ENCODE measurements at places on chromosomes 1 and 21.

DNA sequence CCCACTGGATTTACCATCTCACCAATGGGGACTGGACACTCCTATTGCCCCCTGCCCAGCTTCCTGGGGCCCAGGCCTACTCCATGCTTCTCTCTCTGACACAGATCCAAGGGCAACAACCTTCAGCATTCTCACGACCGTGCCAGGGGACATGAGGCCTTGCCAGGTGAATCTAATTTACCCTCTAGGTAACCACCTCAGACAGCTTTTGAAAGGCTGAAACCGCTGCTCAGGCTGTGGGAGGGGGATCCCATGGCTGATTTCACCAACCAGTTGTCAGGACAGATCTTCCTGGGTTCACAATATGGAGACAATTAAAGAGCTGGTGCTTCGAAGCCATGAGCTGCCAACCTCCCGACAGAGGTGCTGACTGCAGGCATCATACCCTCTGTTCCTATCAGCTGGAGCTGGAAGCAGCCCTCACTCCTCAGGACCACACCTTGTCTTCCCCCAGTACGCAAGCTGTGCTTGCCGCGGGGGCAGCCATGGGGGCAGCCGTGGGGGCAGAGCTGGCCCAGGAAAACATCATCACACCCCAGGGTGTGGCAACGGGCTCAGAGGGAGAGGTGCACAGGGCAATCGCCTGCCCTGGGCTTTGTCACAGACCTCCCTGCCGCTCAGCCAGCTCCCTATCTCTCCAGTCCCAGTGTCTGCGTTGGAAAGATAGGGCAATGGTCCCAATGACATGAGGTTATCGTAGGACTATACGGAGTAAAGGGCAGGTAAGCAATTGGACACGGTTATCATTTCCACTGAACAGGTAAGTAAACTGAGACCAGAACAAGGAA, 120.2 kb downstream of the DMRTB1 start:
- no peak for DNase-seq

- no peak for DNase-seq
Observed at GRCh38 chr1:240343966-240344365, 252.3 kb downstream of the FMN2 start.

- no peak for DNase-seq
Observed at GRCh38 chr1:22184892-22185612, 42.2 kb upstream of the WNT4 start.

GRCh38 chr1:33195556-33195955, 13.7 kb upstream of the TRIM62 start:
- DNase-seq: no peak

- DNase-seq: no peak
Observed at GRCh38 chr1:31764312-31765040, at the start of gene ADGRB2. Gene ADGRB2, minus strand, starts transcription at chr1:31764340. Its CDS starts 7,119 bp downstream, at chr1:31757221.

- peak; percentile 53 for DNase-seq
Observed at GRCh38 chr1:1435106-1435903, at the start of gene VWA1. Gene VWA1, plus strand, starts transcription at chr1:1435690. Its CDS starts 59 bp downstream, at chr1:1435749.

Measured in activated naive CD4-positive, alpha-beta T cell (primary cell).